SJCRH30 (cell line): ENCODE measurements at places on chromosomes 4 and X. TPM values are rescaled to one million over a fixed set of nuclear protein-coding genes. Genes with fewer than 3 reads are reported as not detected.

DNA sequence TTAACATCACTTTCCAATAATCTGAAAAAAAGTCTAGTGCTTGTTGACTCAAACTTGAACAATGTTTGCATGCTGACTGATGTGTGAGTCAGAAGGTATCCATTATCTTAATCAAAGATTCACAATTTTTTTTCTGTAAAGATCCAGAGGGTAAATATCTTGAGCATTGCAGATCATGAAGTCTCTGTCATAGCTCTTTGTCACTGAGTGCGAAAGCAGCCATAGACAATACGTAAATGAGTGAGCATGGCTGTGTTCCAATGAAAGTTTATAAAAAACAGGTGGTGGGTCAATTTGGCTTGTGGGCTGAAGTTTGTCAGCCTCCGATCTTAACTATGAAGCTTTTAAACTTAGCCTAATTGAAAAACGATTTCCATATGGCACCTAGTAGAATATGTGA lies 37.7 kb downstream of the NHS start:
- H3K4me3 ChIP-seq: no peak overlapping the region
- no peak overlapping the region for H3K27ac ChIP-seq
- H3K36me3 ChIP-seq: no peaks in the 10 kb centered on the region
- no peaks in the 10 kb centered on the region for H3K4me1 ChIP-seq

DNA sequence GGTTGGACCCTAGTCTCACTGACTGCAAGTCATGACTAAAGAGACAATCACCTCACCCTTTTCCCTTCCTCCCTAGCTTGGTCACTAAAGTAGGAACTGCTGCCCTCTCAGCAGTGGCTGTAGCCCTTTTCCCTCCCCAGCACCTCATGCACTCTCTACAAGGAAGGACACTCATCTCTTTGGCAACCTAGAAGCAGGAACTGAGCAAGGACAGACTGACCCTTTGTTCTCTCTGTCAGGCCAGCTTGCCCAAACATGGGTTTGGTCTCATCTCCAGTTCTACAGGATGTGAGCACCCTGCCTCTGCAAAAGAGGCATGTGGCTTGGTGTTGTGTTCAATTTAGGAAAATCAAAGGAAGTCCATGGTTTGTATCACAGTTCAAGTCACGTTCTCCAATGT lies 15.8 kb downstream of the LEF1 start:
- no peaks in the 10 kb centered on the region for H3K27me3 ChIP-seq
- H3K27ac ChIP-seq: no peak overlapping the region
- no peak overlapping the region for H3K4me3 ChIP-seq

- no peaks in the 10 kb centered on the region for H3K27me3 ChIP-seq
- H3K4me1 ChIP-seq: no peaks in the 10 kb centered on the region
- H3K36me3 ChIP-seq: no peaks in the 10 kb centered on the region
- H3K27ac ChIP-seq: no peak overlapping the region
Observed at GRCh38 chr4:183588169-183588675, 70.8 kb downstream of the RWDD4 start.

DNA sequence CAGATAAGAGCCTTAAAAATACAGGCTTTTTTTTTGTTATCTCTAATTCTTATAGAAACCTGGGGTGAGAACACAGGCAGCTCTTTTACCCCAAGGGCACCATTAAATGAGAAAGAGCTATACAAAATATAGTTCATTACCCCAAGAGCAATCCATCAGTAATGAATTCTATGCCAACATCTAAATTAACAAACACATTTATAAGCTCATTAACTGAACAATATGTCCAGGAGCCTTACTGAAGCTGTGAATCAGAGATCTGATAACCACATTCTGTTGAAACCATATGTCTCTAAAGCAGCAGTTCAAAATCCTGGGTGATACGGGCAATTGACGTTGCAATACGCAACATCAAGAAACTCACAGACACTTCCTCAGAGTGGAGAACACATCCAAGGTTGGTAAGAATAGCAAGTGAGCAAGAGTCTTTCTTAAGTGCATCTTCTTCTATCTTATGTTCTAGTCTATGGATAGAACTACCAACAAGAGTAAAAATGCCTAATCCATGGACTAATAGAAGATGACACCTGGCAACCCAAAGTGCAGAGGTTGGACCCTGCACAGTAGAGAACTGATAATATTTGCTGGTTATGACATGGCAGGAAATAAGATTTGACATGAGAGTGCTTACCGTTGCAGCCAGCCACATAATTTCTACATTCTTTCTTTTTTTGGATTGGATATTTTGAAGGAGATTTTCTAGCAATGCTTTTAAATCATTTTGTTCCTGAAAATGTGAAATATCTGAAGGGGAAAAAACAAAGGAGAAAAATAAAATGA lies 449.3 kb downstream of the IL15 start:
- no peak overlapping the region for H3K27ac ChIP-seq
- no peak for DNase-seq
- no peaks in the 10 kb centered on the region for H3K4me1 ChIP-seq

- no peak overlapping the region for H3K4me3 ChIP-seq
- DNase-seq: no peak
- no peaks in the 10 kb centered on the region for H3K4me1 ChIP-seq
- no peaks in the 10 kb centered on the region for H3K27me3 ChIP-seq
- no peak overlapping the region for H3K27ac ChIP-seq
- no peaks in the 10 kb centered on the region for H3K36me3 ChIP-seq
Observed at GRCh38 chr4:158492391-158492790, 29.3 kb upstream of the RXFP1 start.

DNA sequence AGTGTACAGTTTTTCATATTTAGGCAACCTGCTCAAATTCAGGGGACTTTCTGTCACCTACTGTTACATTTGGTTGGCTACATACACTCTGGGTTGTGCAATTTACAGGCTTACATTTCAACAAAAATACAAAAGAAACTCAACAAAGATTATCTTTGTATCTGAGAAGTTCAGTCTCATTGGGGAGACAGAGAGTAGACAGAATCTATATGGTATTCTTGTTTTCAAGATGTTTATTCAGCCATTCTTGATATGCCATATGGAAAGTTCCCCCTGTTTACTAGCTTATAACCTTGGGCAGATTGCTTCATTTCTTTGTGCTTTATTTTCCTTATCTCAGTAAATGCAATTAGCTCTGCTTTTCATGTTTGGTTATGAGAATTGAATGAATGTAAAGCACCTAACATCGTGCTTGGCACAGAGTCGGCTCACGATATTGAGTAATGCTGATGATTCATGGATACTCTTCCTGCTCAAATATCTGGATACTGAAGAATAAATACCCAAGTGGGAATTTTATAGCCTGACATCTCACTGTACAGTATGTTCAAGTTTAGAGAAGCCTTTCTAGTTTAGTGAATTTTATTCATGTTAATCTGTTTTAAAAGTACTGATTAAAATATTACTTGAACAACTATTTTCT lies 96.5 kb upstream of the PACRGL start:
- H3K27me3 ChIP-seq: no peaks in the 10 kb centered on the region
- no peak for DNase-seq
- no peaks in the 10 kb centered on the region for H3K36me3 ChIP-seq
- no peaks in the 10 kb centered on the region for H3K4me1 ChIP-seq
- H3K4me3 ChIP-seq: no peak overlapping the region
- H3K27ac ChIP-seq: no peak overlapping the region

GRCh38 chr4:81422595-81422994 lies 49.1 kb downstream of the RASGEF1B start:
- no peaks in the 10 kb centered on the region for H3K27me3 ChIP-seq
- H3K27ac ChIP-seq: no peak overlapping the region
- DNase-seq: no peak
- H3K36me3 ChIP-seq: no peaks in the 10 kb centered on the region
- H3K4me3 ChIP-seq: no peak overlapping the region
- H3K4me1 ChIP-seq: 0 out of 2 replicates have a peak, but pooled peaks cover 3% of the 10 kb centered on the region

GRCh38 chr4:22999419-22999818 lies 306.7 kb downstream of the GBA3 start:
- H3K27me3 ChIP-seq: no peaks in the 10 kb centered on the region
- H3K36me3 ChIP-seq: no peaks in the 10 kb centered on the region
- no peak overlapping the region for H3K4me3 ChIP-seq

The NDP gene
- total RNA-seq: 0.08 TPM in 1 of 2 replicates, not detected in the other

GRCh38 chrX:129981752-129982299 lies 609 bp upstream of the BCORL1 start:
- H3K4me1 ChIP-seq: no peaks in the 10 kb centered on the region
- no peak for DNase-seq
- H3K27me3 ChIP-seq: no peaks in the 10 kb centered on the region

DNA sequence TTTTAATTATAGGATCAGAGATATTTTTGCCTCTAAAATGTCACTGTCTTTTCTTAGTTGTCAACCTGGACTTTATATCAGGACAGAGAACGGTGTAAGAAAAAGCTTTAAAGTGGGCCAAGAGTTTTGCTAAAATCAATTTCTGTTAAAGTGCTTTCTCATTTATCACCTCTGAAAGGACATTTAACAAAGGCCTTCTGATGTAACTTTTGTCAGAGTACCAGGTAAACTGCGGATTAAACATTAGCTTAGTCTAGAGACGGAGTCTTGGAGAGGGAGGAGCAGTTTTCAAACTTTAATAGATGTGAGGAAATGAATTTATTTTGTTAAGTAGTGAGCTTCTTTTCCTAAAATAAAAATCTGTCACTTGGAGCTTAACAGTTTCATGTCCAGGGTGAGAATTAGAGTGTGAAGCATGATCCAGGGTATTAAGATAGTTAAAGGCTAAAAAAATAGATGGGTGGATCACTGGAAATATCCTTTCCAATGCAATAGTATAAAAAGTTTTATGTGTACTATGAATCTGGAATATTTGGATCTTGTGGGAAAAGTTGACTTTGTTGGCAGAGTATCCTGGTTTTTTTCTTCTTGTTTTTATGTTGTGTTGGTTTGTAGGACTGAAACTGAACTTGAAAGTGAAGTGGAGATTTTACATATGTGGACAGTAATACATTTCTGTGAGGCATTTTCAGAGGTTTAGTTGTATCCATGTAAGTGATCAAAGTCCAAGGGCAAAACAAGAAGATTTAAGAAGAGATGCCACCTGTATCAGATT lies 33.6 kb upstream of the BMPR1B start:
- no peaks in the 10 kb centered on the region for H3K27me3 ChIP-seq
- no peak for DNase-seq
- no peak overlapping the region for H3K4me3 ChIP-seq
- peaks cover 14% of the 10 kb centered on the region for H3K4me1 ChIP-seq
- no peak overlapping the region for H3K27ac ChIP-seq

GRCh38 chrX:29434939-29435338 lies 780.4 kb upstream of the MAGEB2 start:
- no peak overlapping the region for H3K4me3 ChIP-seq
- H3K36me3 ChIP-seq: no peaks in the 10 kb centered on the region
- H3K4me1 ChIP-seq: no peaks in the 10 kb centered on the region

The XAGE5 gene
- total RNA-seq: not detected in 2 replicates

The SLC6A14 gene
- total RNA-seq: not detected in 2 replicates

The GAB3 gene
- total RNA-seq: 0.03 TPM in 1 of 2 replicates, not detected in the other

DNA sequence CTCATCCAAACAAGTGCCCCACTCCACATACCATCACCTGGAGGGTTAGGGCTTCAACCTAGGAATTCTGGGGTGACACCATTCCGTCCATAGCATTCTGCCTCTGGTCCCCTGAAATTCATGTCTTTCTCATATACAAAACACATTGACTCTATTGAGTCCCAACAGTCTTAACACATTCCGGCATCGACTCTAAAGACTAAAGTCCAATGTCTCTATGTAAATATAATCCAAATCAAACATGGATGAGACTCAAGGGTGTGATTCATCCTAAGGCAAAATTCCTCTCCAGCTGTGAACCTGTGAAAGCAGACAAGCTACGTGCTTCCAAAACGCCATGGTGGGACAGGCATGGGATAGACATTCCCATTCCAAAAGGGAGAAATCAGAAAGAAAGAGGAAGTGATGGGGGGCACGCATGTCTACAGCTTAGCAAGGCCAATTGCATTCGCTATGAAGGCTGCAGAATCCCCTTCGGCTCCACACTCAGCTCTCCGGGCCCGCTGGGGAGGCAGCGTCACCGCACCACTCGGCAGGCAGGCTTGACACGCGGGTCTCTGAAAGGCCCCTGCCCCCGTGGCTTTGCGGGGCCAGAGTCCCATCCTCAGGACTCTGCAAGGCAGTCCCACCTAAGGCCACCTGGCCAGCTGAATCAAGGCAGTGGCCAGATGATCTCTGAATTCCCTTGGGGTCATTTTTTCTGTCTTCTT lies 53.2 kb downstream of the ADRA2C start:
- no peaks in the 10 kb centered on the region for H3K27me3 ChIP-seq
- H3K27ac ChIP-seq: no peak overlapping the region
- DNase-seq: no peak
- peaks cover 16% of the 10 kb centered on the region for H3K4me1 ChIP-seq

GRCh38 chr4:184808713-184809050 lies 17.1 kb downstream of the ACSL1 start:
- H3K27ac ChIP-seq: no peak overlapping the region
- no peak overlapping the region for H3K4me3 ChIP-seq
- H3K27me3 ChIP-seq: no peaks in the 10 kb centered on the region
- DNase-seq: no peak

DNA sequence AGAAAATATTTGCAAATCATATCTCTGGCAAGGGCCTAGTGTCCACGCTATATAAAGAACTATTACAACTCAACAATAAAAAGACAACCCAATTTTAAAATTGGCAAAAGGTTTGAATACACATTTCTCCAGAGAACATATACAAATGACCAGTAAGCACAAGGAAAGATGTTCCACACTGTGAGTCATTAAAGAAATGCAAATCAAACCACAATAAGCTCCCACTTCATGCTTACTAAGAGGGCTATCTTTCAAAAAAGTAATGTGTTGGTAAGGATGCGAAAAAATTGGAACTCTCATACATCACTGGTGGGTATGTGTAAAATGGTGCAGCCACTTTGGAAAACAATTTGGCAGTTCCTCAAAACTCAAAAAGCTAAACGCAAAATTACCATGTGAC lies 884.0 kb upstream of the INTU start:
- H3K36me3 ChIP-seq: no peaks in the 10 kb centered on the region
- H3K27me3 ChIP-seq: no peaks in the 10 kb centered on the region
- no peak for DNase-seq
- H3K27ac ChIP-seq: no peak overlapping the region
- no peak overlapping the region for H3K4me3 ChIP-seq
- H3K4me1 ChIP-seq: peaks cover 2% of the 10 kb centered on the region; the same call in 1 of the 2 replicates

The BCLAF3 gene
- total RNA-seq: 4.0 and 4.9 TPM in 2 replicates

The SPATA18 gene
- total RNA-seq: not detected in 2 replicates

The FAM149A gene
- total RNA-seq: 0.13 and 0.53 TPM in 2 replicates

The ADRA2C gene
- total RNA-seq: 17.9 and 18.5 TPM in 2 replicates

DNA sequence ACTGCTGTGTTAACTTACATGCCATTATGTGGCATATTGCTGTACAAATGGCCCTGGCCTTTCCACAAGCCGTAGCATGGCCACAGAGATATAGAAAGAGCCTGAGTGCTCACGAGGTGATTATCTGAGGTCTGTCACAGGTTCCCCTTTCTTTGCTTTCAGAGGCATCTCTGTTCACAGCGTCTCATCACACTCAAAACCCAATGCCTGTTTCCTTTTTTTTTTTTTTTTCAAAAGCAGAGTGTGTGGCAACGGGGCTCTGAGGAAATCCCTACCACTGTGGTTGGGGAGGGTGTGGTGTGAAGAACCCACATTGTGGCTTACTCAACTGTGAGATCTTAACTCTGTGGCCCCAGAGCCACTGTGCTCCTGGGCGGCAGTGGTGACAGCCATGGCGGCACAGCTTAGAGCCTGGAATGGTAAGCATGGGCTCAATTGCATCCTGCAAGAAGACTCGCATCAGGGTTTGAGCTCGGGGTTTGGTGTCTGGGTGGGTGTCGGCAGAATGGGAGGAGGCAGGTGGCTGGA lies 30.8 kb downstream of the RTL5 start:
- H3K4me3 ChIP-seq: no peak overlapping the region
- no peaks in the 10 kb centered on the region for H3K36me3 ChIP-seq
- DNase-seq: no peak

- no peaks in the 10 kb centered on the region for H3K4me1 ChIP-seq
- no peaks in the 10 kb centered on the region for H3K27me3 ChIP-seq
- H3K36me3 ChIP-seq: no peaks in the 10 kb centered on the region
- H3K27ac ChIP-seq: no peak overlapping the region
- H3K4me3 ChIP-seq: no peak overlapping the region
Observed at GRCh38 chrX:25968920-25969319, 169.2 kb upstream of the MAGEB18 start.
